ENCODE measurements at places on chromosomes 7 and 10. TPM values are rescaled to one million over a fixed set of nuclear protein-coding genes. Genes with fewer than 3 reads are reported as not detected.

EIF5AL1 gene
- total RNA-seq, result 1.1 TPM

A1CF gene
- total RNA-seq, result not detected

SERPINE1 gene
- 1,303 TPM for total RNA-seq

- no peak overlapping the region for H3K27ac ChIP-seq
- H3K36me3 ChIP-seq, result no peaks in the 10 kb centered on the region
- no peaks in the 10 kb centered on the region for H3K27me3 ChIP-seq
- H3K4me3 ChIP-seq, result no peak overlapping the region
- no peak for DNase-seq
- peaks cover 31% of the 10 kb centered on the region for H3K4me1 ChIP-seq
Observed at GRCh38 chr10:31100115-31100601, 68.5 kb upstream of the ZNF438 start.

C10orf90 gene
- not detected for total RNA-seq

RBM17 gene
- 71.3 TPM for total RNA-seq

GIMAP1 gene
- not detected for total RNA-seq

DNA sequence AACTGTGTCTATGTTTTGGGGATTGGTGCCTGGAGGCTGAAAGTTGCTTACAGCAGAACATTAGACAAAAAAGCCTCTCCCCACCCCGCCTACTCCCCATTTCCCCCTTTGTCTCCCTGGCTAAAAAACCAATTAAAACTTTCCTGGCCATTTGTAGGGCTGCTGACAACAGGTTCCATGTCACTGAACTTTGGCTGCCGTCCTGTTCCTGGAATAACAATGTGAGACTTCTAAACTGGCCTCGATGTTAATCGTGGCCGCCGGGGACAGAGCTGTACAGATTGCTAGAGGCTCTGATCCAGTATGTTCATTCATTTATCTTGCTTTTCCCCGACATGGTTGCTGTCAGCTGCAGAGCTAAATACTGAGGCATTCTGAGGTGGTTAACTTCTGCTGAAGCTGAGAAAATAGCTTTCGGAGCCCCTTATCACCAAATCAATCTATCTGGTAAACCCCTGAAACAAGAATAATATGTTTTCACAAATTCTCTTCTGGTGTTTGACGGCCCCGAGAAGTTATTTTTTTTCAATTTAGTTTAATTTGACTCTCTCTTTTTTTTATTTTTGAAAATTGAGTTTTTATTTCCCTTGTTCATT is 271.6 kb downstream of the GFRA1 start:
- H3K36me3 ChIP-seq, result no peaks in the 10 kb centered on the region
- H3K27me3 ChIP-seq, result no peaks in the 10 kb centered on the region
- no peak overlapping the region for H3K27ac ChIP-seq

- no peak for DNase-seq
- peaks cover 66% of the 10 kb centered on the region for H3K36me3 ChIP-seq
- peak overlapping the region; percentile 74 for H3K27ac ChIP-seq
- H3K27me3 ChIP-seq, result no peaks in the 10 kb centered on the region
- no peak overlapping the region for H3K4me3 ChIP-seq
Observed at GRCh38 chr10:62073429-62073828, 171.9 kb downstream of the ARID5B start.

- no peaks in the 10 kb centered on the region for H3K27me3 ChIP-seq
- no peaks in the 10 kb centered on the region for H3K4me1 ChIP-seq
- H3K36me3 ChIP-seq, result peaks cover 5% of the 10 kb centered on the region
- H3K4me3 ChIP-seq, result no peak overlapping the region
Observed at GRCh38 chr10:50310560-50311174, 59.4 kb upstream of the ASAH2 start.

GRCh38 chr7:121940918-121941317 is 68.0 kb downstream of the PTPRZ1 start:
- no peak for DNase-seq
- H3K27me3 ChIP-seq, result no peaks in the 10 kb centered on the region
- no peaks in the 10 kb centered on the region for H3K36me3 ChIP-seq
- H3K4me3 ChIP-seq, result no peak overlapping the region
- H3K27ac ChIP-seq, result no peak overlapping the region

- no peak overlapping the region for H3K27ac ChIP-seq
- H3K36me3 ChIP-seq, result no peaks in the 10 kb centered on the region
- no peaks in the 10 kb centered on the region for H3K27me3 ChIP-seq
- DNase-seq, result no peak
Observed at GRCh38 chr7:54833001-54833467, 74.0 kb upstream of the SEC61G start.

RBP3 gene
- total RNA-seq, result not detected

- no peak overlapping the region for H3K27ac ChIP-seq
- no peaks in the 10 kb centered on the region for H3K4me1 ChIP-seq
- H3K27me3 ChIP-seq, result no peaks in the 10 kb centered on the region
- no peaks in the 10 kb centered on the region for H3K36me3 ChIP-seq
Observed at GRCh38 chr7:11237742-11238141, 264.1 kb downstream of the PHF14 start.

DNA sequence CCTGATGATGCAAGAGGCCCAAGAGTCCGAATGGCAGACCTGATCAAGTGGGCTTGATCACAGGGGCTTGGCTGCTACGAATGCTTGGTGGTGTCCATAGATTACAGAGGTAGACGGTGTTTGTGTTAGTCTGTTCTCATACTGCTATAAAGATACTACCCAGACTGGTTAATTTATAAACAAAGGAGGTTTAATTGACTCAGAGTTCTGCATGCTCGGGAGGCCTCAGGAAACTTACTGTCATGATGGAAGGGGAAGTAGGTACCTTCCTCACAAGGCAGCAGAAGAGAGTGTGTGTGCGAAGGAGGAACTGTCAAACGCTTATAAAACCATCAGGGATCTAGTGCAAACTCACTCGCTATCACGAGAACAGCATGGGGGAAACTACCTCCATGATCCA is 268.9 kb upstream of the KLF6 start:
- no peak for DNase-seq
- no peak overlapping the region for H3K4me3 ChIP-seq
- no peaks in the 10 kb centered on the region for H3K36me3 ChIP-seq
- H3K27me3 ChIP-seq, result no peaks in the 10 kb centered on the region
- no peak overlapping the region for H3K27ac ChIP-seq

DNA sequence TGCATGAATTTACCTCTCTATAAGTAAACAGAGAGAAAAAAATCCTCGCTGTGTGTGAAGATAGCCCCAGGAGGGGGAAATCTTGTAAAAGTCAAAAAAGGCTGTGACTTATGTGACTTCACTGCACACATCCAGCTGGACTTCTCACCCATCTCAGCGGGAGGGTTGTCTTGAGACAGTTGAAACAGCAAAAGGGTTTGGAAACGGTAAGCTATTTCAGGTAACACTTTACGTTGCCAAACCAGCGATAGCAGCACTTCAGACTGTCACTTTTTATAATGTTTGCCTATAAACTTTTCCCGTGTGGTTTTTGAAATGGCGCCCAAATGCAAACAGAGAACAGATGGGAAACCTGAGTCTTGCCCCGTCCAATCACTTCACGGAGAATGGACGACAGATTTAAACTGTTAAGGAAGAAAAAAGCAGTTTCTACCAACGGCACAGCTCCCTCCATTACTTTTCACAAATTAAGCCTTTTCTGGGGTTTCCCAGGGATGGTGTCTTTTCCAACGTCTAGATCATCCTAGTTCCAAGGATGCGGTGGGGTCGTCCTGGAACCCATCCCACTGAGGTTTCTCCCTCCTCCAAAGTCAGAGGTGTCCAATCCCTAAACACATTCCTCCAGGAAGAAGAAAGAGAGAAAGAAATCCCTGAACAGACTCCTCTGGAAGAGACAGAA is 25.2 kb downstream of the FGFR2 start:
- no peak overlapping the region for H3K4me3 ChIP-seq
- no peaks in the 10 kb centered on the region for H3K36me3 ChIP-seq
- H3K4me1 ChIP-seq, result no peaks in the 10 kb centered on the region
- no peak overlapping the region for H3K27ac ChIP-seq

PTN gene
- 11.1 TPM for total RNA-seq

DNA sequence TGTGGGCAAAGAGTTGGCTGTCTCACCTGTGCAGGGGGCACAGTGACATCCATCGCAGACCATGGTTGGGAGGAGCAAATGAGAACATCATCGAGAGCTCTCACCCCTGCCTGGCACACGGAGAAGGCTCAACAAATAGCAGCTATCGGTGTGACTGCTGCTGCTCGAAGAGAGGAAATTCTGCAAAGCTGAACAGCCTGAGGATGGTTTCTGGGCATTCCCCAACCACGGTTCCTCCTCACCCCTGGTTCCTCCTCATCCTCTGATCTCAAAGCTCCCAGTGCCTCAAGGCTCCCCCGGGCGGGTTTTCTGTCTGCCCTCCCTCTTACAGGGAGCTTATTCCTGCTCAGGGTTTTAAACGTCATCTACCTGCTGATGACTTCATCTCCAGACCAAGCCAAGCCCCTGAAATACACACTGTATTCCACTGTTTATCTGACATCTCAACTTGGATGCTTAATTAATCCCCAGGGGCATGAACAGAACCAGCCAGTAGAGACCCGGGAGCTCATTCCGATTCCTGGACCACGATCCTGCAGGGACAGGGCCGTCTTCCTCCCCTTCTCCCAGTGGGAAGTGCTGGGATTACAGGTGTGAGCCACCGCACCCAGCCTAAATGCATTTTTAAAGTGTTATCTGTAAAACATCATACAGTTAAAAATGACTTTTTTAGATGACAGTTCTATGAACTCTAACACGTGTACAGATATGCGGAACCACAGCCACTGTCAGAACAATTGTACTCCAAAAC is 19.5 kb upstream of the NOM1 start:
- no peak overlapping the region for H3K4me3 ChIP-seq
- no peak overlapping the region for H3K27ac ChIP-seq
- peaks cover 3% of the 10 kb centered on the region for H3K27me3 ChIP-seq
- H3K36me3 ChIP-seq, result no peaks in the 10 kb centered on the region
- no peaks in the 10 kb centered on the region for H3K4me1 ChIP-seq

SPDYE5 gene
- total RNA-seq, result not detected

DNA sequence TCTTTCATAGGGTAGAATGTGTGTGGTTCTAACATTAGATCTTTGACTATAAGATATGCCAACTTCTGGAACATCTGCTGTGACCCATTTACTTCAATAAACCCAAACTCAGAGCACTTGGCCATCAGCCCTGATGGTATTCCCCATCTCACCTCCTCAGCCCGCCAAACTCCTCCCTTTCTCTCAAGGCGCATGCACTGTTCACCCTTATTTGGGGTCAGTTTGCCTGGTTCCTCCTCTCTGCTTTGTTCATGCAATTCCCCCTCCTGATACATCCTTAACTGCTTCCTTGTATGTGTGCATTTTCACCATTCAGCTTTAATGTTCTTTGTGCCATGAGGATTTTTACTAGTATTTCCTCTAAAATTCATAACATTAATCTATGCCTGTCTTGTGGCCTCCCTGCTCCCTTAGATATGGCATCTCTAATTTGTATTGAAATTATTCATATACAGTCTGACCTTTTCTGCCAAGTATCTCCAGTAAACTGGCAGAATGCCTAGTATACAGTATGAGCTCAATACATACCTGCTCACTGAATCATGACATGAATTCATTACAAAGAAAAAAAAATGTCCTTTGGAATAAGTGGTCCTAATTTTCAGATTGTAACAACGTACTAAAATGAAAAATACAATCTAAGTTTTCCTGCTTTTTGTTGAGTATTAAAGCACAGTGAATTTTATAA is 336.8 kb upstream of the IGFBP3 start:
- H3K27me3 ChIP-seq, result no peaks in the 10 kb centered on the region
- no peaks in the 10 kb centered on the region for H3K36me3 ChIP-seq
- H3K4me3 ChIP-seq, result no peak overlapping the region
- H3K27ac ChIP-seq, result peak overlapping the region; percentile 49
- peaks cover 7% of the 10 kb centered on the region for H3K4me1 ChIP-seq
- peak; percentile 90 for DNase-seq

NKX2-3 gene
- not detected for total RNA-seq

GRCh38 chr10:103833731-103834365 is 21.5 kb downstream of the SH3PXD2A start:
- H3K4me3 ChIP-seq, result no peak overlapping the region
- no peaks in the 10 kb centered on the region for H3K4me1 ChIP-seq
- H3K27me3 ChIP-seq, result no peaks in the 10 kb centered on the region
- DNase-seq, result no peak

- no peaks in the 10 kb centered on the region for H3K4me1 ChIP-seq
- no peaks in the 10 kb centered on the region for H3K36me3 ChIP-seq
- H3K27ac ChIP-seq, result no peak overlapping the region
Observed at GRCh38 chr10:110859206-110859972, 12.3 kb upstream of the PDCD4 start.

All from astrocyte (in vitro differentiated cells and primary cell).